G401 (cell line): ENCODE measurements at places on chromosomes 16 and 17. TPM values are rescaled to one million over a fixed set of nuclear protein-coding genes. Genes with fewer than 3 reads are reported as not detected.

- no peak for DNase-seq
Observed at GRCh38 chr16:10932959-10933710, 9.1 kb downstream of the DEXI start.

GRCh38 chr16:54648575-54648974 is 282.1 kb upstream of the IRX5 start:
- DNase-seq = no peak

- DNase-seq = peak; percentile 74
Observed at GRCh38 chr17:80832888-80833583, 158.6 kb upstream of the CHMP6 start.

GRCh38 chr17:47729476-47729875 is 3.6 kb upstream of the TBX21 start:
- no peak for DNase-seq

DNA sequence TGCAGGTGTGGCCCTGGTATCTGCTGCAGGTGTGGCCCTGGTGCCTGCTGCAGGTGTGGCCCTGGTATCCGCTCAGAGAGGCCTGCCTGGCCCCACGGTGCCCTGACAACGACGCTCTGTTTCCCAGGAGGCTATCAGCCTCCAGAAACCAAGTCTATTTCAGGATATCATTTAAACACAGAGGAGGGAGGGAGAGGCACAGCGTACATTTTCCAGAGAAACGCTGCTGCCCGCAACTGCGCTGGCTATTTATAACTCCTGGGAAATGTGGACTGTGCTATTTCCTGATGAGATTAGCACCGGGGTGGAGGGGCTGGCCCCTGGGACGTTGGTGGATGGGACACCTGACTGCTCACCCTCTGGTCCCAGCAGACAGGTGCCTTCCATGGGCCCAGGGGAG is 22.5 kb downstream of the TIMM22 start:
- DNase-seq = no peak

GRCh38 chr16:54360681-54361080 is 74.1 kb upstream of the IRX3 start:
- DNase-seq = no peak

GRCh38 chr17:44786551-44787081 is 27.8 kb downstream of the ADAM11 start:
- DNase-seq = peak; percentile 94

- no peak for DNase-seq
Observed at GRCh38 chr17:79942011-79942405, 93.7 kb downstream of the TBC1D16 start.

The HS3ST3B1 gene
- 0.37 TPM in 2 replicates for total RNA-seq

The PEMT gene
- total RNA-seq = 43.1 and 71.6 TPM in 2 replicates

- no peak for DNase-seq
Observed at GRCh38 chr16:19116711-19117449, 3.1 kb downstream of the ITPRIPL2 start.

DNA sequence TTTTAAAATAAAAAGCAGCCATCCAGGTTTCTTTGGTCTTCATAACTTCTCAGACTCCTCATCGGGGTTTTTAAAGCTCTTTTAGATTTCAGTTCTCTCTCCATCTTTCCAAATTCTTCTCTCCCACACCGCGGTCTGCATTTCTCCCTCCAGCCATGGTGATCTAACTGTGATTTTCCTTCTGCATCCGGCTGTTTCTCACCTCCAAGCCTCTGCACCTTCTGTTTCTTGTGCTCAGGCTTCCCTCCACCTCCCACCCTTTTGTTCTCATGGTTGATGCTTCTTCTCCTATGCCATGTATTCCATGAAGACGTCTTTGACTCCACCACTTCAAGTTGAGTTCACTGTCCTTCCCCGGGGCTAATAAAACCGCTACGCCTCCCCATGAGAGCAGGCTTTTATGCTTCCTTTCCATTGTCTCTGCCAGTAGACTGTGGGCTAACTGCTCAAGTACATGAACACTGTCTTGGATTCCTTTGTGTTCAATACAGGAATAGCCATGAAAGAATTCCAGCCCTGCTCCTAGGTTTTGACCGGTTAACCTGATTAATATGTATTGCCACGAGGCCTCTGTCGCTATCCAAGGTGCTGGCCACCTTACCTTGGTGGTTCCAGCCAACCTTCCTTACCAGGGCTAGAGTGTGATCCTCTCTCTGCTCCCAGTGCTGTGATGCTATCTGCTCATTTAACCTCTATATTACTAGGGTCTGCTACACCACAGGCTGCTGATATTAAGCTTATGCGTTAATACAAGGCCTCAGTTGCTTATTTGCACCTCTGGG is 625.1 kb downstream of the HS3ST4 start:
- DNase-seq = no peak

The DCXR gene
- total RNA-seq = 131 and 135 TPM in 2 replicates

DNA sequence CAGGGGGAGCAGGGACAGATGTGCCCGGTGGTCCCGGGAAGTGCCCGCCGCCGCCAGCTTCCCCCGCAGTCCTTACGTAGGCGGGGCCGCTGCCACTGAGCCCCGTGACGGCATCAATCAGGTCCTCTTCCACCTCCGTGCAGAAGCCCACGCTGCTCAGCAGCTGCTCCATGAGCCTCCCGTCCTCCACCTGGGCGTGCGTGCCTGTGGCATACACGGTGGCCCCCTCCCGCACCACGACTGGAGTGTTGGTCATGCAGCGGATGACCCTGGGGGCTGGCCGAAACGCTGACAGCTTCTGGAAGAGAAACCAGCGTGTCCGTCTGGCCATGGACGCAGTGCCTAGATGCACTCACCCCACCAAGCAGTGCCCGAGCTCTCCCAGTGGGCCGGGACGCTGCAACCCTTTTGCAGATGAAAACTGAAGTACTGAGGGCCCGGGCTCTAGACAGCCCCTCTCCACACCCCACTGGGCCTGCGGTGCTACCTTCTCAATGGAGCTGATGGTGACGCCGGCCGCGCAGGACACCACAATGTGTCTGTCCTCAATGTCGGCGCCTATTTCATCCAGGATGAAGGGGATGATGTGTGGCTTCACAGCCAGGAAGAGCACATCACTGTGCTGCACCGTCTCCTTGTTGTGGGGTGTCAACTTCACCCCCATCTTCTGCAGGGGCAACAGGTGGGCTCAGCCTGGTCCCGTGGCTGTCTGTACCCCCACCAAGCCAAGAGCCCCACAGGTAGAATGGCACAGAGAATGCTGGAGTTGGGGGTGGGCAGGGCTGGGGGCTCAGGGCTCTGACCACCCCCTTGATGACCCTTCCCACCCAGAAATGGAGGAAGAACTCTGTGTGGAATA is 2.0 kb downstream of the PYCR1 start:
- no peak for DNase-seq

GRCh38 chr16:3480901-3481695 is 14.2 kb downstream of the C16orf90 start:
- no peak for DNase-seq

GRCh38 chr16:88014954-88015805 is 63.9 kb downstream of the BANP start:
- DNase-seq = no peak

DNA sequence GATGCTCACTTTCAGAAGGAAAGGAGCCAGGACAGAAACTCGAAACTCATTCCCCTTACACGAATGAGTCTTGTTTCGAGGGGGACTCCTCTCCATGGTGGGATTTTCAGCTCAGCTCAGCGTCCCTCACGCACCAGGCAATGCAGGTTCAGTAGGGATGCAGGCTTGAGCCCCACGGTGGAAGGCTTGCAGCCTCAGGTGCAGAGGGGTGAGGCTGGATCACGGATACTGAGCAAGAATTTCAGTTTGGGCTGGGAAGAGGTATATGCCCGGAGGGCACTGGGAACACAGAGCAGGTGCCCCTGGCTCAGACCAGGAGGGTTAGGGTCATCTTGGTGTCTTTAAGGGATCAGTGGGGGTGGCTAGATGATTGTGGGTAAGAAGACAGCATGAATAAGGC is 344.9 kb upstream of the TNRC6C start:
- no peak for DNase-seq

- DNase-seq = peak; percentile 29
Observed at GRCh38 chr16:724188-725040, 1.8 kb downstream of the CCDC78 start.

GRCh38 chr17:35496451-35497290 is 40.8 kb downstream of the SLFN12L start:
- DNase-seq = no peak

The MYLK3 gene
- total RNA-seq = 4.7 and 9.1 TPM in 2 replicates

The GPRC5B gene
- total RNA-seq = 0.88 and 2.5 TPM in 2 replicates

DNA sequence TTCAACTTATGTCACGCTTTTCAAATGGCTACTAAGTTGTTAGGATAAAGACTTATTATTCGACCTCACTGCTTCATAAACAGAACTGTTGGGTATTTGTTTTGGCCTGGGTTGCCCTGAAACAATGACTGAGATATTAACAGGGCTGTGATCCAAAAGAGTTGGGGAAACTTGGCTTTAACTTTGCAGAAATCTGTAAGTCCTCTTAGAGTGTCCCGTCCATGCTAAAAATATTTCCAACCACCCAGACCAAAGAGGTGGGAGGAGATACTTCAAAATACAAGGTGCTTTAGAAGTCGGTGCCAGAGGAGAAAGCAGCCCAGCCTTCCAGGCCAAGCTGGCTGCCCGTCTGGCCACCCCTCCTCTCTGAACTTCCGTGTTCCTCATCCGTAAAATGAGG is 16.1 kb upstream of the SPATA32 start:
- no peak for DNase-seq

The KRTAP4-8 gene
- not detected in 2 replicates for total RNA-seq

The KRTAP1-5 gene
- total RNA-seq = not detected in 2 replicates

- peak; percentile 9 for DNase-seq
Observed at GRCh38 chr16:89949756-89950155, 1.2 kb downstream of the DEF8 start.

DNA sequence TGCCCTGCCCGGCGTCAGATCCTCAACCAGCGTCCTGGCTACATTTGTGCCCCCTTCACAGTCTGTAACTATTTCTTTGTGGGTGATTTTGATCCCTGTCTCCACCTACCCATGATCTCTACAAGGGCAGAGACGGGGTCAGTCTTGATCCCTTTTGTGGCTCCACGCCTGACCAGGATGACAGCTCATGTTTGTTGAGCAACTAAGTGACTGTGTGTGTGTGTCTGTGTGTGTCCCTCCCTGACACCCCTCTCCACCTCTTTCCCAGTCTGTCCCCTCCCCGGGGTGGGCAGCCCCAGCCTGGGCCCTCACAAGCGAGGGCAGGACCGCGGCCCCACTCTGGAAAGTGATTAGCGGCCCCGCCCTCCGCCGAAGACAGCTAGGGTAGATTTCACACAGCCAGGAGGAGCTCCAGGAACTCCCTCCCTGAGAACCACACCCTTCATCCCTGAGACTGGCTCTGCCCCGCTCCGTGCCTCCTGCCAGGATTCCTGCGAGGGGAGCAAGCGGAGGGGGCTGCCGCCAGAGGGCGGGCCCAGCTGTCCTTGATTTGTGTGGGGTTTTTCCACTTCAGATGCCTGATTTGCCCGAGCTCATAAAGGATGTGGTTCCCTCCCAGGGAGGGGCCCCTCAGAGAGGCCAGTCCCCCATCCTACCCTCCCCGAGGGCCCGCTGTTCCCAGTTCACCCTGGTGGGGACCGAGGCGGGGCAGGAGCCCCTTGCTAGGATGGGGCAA is 5.3 kb upstream of the HS3ST6 start:
- peak; percentile 27 for DNase-seq

DNA sequence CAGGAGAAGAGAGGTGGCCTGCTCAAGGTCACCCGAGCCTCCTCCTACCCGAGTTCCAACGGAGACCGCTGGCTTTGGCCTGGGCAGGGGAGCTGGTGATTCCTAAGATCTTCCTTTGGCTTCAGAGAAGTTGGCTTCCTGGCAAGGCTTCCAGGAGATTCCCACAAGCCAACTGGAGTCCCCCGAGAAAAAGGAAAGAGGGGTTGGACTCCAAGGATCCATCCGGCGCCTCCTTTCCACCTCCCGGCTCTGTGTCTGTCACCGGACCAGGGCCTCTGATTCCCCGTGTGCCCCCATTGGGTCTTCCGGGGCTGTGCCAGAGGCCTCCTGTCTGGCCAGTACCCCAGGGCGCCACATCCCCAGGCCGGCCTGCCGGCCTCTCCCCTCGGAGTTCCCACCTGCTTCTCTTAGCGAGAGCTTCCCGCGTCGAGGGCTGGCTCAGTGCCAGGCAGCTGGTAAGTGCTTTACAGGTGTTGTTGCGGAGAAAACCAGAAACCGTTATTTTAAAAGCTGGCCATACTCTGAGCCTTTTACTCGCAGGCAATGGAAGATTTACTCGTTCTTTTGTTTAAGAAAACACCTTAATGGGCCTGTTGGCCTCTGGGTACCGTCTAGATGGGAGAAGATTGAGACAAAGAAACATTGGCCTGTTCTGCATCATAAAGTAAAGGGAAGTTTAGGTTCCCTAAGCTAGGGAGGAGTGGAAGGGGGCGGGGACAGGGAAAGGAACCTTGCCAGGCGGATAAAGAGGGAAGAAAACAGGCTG is 258.4 kb upstream of the SDK2 start:
- peak; percentile 1 for DNase-seq

DNA sequence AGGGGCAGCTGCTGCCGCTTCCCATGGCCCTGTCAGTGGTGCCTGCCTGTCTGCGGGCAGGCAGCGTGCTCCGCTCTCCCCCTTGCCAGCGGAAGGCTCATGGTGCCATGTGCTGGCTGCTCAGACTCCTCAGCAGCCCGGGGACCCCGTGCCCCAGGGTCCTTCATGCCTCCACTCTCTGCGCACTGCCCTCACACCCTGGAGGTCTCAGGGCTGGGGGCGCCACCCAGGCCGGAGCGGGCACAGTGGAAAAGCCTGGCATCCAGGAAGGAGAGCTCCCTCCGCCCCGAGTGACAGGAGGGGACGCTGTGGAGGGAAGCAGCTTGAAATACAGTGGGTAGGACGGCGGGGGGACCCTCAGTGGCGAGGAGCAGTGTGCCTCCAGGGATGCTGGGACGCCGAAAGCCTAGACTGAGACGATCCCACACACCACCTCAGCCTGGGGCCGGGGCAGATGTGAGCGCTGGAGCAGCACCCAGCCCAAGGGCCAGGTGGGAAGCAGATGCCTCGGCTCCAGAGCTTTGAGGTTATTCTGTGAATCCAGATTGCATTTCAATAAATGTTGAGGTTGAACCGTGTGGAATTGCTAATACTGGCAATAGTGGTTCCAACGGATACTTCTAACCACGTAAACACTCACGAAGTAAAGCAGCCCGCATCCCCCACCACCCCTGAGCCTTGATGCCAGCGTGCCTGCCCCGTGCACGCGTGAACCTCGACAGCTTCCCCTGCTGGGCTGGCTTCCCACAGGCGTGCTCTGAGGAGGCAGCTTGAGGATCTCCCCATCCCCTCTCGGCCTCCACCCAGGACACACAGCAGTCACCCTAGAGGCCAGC is 6.5 kb downstream of the TMEM204 start:
- no peak for DNase-seq

- no peak for DNase-seq
Observed at GRCh38 chr17:32894245-32894644, 17.3 kb upstream of the MYO1D start.

DNA sequence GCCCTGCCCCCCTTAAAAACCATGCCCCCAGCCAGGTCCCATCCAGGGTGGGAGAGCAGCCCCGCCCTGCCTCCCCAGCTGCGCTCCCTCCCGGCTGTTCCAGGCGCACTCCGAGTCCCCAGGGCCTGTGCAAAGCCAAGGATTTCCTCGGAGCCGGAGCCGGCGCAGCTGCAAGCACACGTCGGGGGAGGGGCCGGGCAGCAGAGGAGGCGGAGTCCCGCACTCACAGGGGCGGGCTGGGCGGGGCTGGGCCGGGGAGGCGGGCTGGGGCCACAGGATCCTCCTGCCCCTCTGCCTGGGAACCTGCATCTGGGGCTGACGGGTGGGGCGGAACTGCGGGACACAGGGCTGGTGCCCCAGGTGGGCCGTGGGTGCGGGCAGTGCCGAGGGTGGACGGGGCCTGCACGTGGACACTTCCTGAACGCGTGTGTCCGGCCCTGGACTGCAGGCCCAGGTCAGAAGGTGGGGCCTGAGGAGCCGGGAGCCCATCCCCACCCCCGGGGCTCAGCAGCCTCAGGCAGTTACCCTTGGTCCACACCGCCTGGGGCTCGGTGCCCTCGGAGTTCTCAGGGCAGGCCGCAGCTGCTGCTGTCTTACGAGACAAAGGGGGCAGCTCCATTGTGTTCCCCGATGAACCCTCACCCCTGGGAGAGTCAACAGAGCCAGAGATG is 24.0 kb upstream of the SSTR5 start:
- peak; percentile 30 for DNase-seq
